H9 (cell line): ENCODE measurements at places on chromosomes 4 and X. TPM values are rescaled to one million over a fixed set of nuclear protein-coding genes. Genes with fewer than 3 reads are reported as not detected.

The AFP gene
- 4.8 and 4.9 TPM in 2 replicates for total RNA-seq

DNA sequence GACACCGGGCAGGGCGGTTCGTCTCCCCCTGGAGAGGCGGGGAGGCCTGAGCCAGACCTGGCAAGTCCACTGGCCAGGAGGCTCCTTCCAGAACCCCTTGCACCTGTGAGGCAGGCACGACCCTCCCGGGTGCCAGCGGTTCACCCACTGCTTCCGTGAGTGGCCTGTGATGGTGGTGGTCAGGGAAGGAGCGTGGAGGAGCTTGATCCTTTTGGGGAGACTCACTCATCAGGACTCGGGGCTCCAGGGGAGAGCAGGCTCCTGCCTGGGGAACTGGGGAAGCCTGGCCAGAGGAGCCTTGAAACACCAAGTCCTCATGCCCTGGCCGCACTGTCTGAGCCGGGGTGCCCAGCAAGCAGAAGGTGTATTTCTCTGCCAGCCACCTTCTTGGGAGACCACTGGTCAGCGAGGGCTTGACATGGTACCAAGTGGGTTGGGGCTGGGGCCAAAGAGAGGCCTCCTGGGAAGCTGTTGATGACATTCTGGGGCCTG is 860 bp downstream of the FAM50A start:
- no peaks in the 10 kb centered on the region for H3K27me3 ChIP-seq
- peaks cover 30% of the 10 kb centered on the region for H3K36me3 ChIP-seq
- H3K27ac ChIP-seq, result no peak overlapping the region

DNA sequence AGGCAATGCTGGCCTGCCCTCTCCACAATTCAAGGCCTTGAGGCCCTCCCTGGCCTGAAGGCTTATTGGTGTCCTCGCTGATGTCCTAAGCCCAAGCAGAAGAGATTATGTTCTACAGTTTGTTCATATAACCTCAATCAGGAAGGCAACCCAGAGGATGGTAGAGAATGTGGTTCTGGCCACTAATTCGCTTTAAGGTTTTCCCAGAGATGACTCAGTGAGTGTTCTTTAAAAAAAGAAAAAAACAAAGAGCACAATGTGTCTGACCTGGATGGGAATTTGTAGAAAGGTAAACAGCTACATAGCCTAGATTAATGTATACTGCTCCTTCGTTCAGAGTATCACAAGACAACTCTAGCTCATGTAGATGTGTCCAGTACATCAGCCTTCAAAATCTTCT is 66.0 kb downstream of the MANBA start:
- no peak for DNase-seq
- no peaks in the 10 kb centered on the region for H3K27me3 ChIP-seq
- H3K4me1 ChIP-seq, result no peaks in the 10 kb centered on the region
- H3K36me3 ChIP-seq, result peaks cover under 1% of the 10 kb centered on the region; the same call in 1 of the 3 replicates

- no peak overlapping the region for H3K4me3 ChIP-seq
- no peaks in the 10 kb centered on the region for H3K36me3 ChIP-seq
- no peak for DNase-seq
- H3K27me3 ChIP-seq, result no peaks in the 10 kb centered on the region
- H3K27ac ChIP-seq, result no peak overlapping the region
Observed at GRCh38 chr4:34534916-34535315, 1709.4 kb downstream of the ARAP2 start.

DNA sequence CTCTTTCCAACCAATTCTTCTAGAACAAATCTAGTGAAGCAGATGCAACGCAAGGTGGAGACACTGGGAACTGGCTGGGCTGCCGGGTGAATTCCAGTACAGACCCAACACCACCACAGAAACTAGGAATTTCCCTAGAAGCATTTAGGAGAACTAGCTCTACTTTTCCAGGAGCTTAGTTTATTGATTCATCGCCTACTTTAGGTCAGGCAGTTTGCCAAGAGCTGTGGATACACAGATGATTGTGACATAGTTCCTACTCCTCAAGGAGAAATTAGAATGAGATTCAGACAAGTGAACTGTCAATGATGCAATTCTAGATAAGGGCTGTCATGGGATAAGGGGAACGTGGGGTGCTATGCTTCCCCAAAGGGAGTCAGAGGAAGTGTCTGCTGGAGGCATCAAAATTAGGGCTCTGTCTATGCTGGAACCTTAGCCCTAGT is 350.0 kb downstream of the CAMK2D start:
- H3K4me1 ChIP-seq, result no peaks in the 10 kb centered on the region; the same call in 1 of the 2 replicates
- no peaks in the 10 kb centered on the region for H3K27me3 ChIP-seq
- no peak overlapping the region for H3K27ac ChIP-seq
- no peaks in the 10 kb centered on the region for H3K36me3 ChIP-seq
- no peak overlapping the region for H3K4me3 ChIP-seq

GRCh38 chrX:132957211-132958090 is 978 bp downstream of the HS6ST2 start:
- H3K27me3 ChIP-seq, result peaks cover 50% of the 10 kb centered on the region
- DNase-seq, result peak; percentile 58
- H3K4me1 ChIP-seq, result peaks cover 20% of the 10 kb centered on the region; the same call in 1 of the 2 replicates
- peak overlapping the region; percentile 88 for H3K4me3 ChIP-seq

DNA sequence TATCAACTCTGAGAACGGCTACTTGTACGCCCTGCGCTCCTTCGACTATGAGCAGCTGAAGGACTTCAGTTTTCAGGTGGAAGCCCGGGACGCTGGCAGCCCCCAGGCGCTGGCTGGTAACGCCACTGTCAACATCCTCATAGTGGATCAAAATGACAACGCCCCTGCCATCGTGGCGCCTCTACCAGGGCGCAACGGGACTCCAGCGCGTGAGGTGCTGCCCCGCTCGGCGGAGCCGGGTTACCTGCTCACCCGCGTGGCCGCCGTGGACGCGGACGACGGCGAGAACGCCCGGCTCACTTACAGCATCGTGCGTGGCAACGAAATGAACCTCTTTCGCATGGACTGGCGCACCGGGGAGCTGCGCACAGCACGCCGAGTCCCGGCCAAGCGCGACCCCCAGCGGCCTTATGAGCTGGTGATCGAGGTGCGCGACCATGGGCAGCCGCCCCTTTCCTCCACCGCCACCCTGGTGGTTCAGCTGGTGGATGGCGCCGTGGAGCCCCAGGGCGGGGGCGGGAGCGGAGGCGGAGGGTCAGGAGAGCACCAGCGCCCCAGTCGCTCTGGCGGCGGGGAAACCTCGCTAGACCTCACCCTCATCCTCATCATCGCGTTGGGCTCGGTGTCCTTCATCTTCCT is 2.7 kb downstream of the PCDH10 start:
- peak; percentile 73 for DNase-seq
- H3K27ac ChIP-seq, result no peak overlapping the region
- peak overlapping the region; percentile 92 for H3K4me3 ChIP-seq
- H3K4me1 ChIP-seq, result no peaks in the 10 kb centered on the region
- peaks cover 38% of the 10 kb centered on the region; the same call in 1 of the 2 replicates for H3K27me3 ChIP-seq
- H3K36me3 ChIP-seq, result no peaks in the 10 kb centered on the region; the same call in 2 of the 3 replicates
